ENCODE measurements at places on chromosomes 2 and 18. TPM values are rescaled to one million over a fixed set of nuclear protein-coding genes. Genes with fewer than 3 reads are reported as not detected.
A peak's percentile ranks its signal among the peaks of the same experiment; 100 is the strongest.

- H3K4me1 ChIP-seq: no peaks in the 10 kb centered on the region
- DNase-seq: no peak
- no peaks in the 10 kb centered on the region for H3K27me3 ChIP-seq
These were observed 1.4 kb downstream of the CEP76 start for GRCh38 chr18:12701161-12701560.

- DNase-seq: no peak
- no peak overlapping the region for H3K27ac ChIP-seq
- no peaks in the 10 kb centered on the region for H3K4me1 ChIP-seq
- H3K27me3 ChIP-seq: peaks cover 16% of the 10 kb centered on the region
- no peaks in the 10 kb centered on the region for H3K36me3 ChIP-seq
These were observed 18.2 kb upstream of the BOK start for GRCh38 chr2:241540401-241540770.

DNA sequence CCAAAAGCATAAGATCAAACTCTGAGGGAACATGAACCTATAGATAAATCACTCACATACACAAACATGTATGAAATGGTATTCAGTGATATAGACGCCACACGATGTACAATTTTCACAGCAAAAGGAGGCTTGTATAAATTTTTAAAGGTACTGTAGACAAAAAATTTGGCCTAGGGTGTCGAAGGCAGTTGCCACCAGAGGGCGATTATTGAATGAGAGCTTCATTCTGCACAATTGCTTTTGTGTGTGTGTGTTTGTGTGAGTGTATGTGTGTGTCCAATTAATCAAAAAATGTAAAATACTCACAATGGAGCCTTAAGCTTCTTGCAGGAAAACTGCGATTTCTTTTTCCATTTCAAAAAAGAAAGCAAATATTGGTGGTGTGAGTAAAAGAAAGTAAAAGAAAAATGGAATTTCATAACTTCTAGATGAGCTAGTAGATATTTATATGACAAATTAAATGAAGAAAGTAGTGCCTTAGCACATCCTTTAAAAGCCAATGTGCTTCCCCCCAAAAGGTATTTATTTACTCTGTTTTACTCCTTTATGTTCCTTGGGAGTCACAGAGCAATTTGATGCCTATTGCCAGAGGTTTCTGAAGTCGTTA is 800.1 kb downstream of the SATB2 start:
- no peak overlapping the region for H3K4me3 ChIP-seq
- no peak overlapping the region for H3K27ac ChIP-seq
- DNase-seq: no peak
- H3K4me1 ChIP-seq: no peaks in the 10 kb centered on the region
- no peaks in the 10 kb centered on the region for H3K36me3 ChIP-seq

GRCh38 chr2:158760887-158761286 is 34.2 kb upstream of the DAPL1 start:
- peaks cover 3% of the 10 kb centered on the region for H3K4me1 ChIP-seq
- H3K27ac ChIP-seq: no peak overlapping the region
- H3K36me3 ChIP-seq: no peaks in the 10 kb centered on the region
- no peak for DNase-seq

GRCh38 chr2:30486655-30487054 is 39.6 kb downstream of the LCLAT1 start:
- H3K36me3 ChIP-seq: no peaks in the 10 kb centered on the region
- no peak overlapping the region for H3K4me3 ChIP-seq
- H3K4me1 ChIP-seq: no peaks in the 10 kb centered on the region
- no peak overlapping the region for H3K27ac ChIP-seq
- no peak for DNase-seq

RTP5 gene
- not detected for total RNA-seq

DNA sequence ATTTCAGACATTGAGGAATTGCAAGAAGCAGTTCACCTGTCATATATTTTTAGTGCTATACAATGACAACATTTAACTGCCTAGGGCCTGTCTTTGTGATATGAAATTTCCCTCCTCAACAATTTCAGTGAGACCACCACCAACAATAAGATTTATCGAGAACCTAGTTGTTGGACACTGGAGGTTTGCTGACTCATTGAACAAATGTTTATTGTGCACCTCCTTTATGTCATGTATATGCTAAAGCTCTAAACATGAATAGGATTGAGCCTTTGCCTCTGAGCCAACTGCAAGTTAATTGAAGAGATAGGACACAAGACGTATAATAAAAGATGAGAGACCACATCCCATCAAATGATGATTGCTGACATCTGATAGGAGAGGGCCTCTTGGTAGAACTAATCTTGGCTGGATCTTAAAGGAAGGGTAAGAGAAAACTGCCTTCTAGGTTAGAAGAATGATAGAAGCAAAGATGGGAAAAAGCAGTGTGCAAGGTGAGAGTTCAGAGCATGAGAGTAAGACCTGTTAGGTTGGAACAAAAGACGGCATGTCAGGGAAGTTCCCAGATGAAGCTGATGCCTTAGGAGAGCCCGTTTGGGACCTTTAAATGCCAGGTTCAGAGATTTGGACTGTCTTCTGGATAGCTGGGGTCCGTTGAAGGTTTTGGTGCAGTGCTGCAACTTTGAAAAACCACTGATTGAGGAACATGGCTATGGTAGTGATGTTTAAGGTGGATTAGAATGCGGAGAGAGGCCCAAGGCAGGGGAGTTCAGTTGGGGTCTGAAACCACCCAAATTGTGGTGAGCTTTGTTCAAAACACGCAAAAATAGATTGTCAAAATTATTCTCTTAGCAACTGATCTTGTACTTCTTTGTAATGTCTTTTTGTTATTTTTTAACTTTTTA is 133.0 kb upstream of the EML6 start:
- H3K4me1 ChIP-seq: peaks cover 16% of the 10 kb centered on the region
- no peak overlapping the region for H3K4me3 ChIP-seq
- H3K36me3 ChIP-seq: peaks cover 4% of the 10 kb centered on the region
- H3K27ac ChIP-seq: no peak overlapping the region
- no peaks in the 10 kb centered on the region for H3K27me3 ChIP-seq

MREG gene
- total RNA-seq: 21.8 TPM

CYP27A1 gene
- total RNA-seq: 3.1 TPM

DNA sequence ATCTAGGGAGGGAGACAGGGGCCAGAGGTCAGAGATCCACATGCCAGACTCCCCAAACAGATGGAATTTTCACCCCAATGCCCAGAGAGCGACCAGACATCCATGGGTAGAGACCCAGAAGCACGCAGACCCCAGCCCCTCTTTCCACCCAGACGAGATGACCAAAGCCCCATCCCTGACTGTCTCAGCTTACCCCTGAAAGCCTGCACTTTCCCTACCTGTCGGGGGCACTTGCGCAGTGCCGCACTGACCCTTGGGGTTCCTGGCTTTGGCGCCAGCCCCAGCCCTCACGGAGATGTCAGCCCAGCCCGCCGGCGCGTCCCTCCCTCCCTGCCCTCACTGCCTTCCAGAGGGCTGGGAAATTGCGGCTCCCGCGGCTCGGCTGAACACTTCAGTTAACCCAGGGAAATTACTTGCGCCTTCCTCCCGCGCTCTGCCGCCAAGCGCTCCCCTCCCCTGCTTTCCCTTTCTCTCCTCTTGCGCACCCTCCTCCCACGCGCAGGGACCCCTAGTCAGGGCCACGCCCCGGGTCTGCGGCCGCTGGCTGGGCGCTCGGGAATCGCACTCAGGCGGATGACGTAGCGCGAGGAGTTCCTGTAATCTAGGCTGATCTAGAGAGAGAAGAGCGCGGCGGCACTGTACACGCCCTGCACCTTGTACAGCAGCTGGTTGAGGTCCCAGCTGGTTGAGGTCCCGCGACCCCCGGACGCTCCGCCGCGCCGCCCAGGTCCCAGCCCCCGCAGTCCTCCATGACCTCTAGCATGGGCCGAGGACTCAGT is 12.0 kb downstream of the ALPG start:
- H3K27ac ChIP-seq: no peak overlapping the region
- H3K36me3 ChIP-seq: peaks cover 75% of the 10 kb centered on the region
- DNase-seq: no peak
- peak overlapping the region; percentile 83 for H3K4me3 ChIP-seq
- peaks cover 2% of the 10 kb centered on the region for H3K4me1 ChIP-seq
- H3K27me3 ChIP-seq: peaks cover 28% of the 10 kb centered on the region

DNA sequence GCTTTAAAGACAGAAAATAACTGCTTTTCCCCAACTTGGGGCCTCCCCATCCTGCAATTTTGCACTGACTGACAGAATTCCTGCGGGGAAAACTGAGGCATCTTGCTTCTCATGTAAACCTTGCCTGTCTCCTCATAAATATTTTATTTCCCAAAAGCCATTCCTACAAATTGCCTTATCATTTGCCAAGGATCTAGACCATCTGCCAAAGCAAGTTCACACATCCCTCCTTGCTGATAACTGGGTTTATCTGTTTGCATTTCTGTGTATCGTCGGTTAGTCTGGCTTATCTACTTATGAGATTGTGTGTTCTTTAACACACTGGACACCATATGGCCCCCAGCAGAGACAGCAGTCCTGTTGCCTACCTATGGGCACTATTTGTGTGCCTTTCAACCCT is 3.0 kb upstream of the CNGA3 start:
- no peaks in the 10 kb centered on the region for H3K4me1 ChIP-seq
- no peak overlapping the region for H3K27ac ChIP-seq
- no peak for DNase-seq
- peaks cover 36% of the 10 kb centered on the region for H3K27me3 ChIP-seq
- H3K4me3 ChIP-seq: no peak overlapping the region

- H3K4me1 ChIP-seq: no peaks in the 10 kb centered on the region
- H3K27ac ChIP-seq: no peak overlapping the region
- no peaks in the 10 kb centered on the region for H3K36me3 ChIP-seq
- no peaks in the 10 kb centered on the region for H3K27me3 ChIP-seq
- DNase-seq: no peak
These were observed 133.5 kb upstream of the SLC14A2 start for GRCh38 chr18:45481821-45482220.

DNA sequence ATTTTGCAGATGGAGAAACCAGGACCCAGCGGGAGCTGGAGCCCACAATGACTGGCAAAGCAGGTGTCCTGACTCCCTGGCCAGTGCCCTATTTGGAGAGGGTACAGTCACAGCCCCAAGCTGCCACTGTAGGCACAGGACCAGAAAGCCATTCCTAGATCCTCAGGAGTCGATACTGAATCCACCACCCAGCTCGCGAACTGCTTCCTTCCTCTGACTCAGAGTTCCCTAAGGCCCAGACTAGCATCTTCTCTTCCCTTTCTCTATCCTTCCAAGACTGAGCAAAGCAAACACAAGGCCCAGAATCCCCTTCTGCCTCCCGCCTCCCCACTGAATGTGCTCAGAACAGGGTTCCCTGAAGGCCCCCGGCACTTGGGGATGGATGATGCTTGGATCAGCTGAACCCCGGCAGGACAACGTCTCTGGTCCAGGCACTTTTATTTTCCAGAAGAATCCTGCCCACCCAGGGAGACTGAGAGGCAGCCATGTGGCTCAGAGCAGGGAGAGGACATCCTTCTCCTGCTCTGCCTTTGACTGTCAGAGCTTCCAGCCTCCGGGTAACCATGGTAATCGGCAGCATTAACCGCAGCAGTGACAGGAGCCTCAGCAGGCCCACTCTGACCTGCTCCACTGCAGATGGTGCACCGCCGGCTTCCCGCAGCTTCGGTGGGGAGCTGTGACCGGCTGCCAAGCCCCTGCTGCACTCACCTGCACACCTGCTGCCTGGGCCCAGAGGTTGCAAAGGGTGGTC is 34.8 kb upstream of the KLHL29 start:
- no peaks in the 10 kb centered on the region for H3K4me1 ChIP-seq
- H3K36me3 ChIP-seq: no peaks in the 10 kb centered on the region
- no peak for DNase-seq
- no peaks in the 10 kb centered on the region for H3K27me3 ChIP-seq

DNA sequence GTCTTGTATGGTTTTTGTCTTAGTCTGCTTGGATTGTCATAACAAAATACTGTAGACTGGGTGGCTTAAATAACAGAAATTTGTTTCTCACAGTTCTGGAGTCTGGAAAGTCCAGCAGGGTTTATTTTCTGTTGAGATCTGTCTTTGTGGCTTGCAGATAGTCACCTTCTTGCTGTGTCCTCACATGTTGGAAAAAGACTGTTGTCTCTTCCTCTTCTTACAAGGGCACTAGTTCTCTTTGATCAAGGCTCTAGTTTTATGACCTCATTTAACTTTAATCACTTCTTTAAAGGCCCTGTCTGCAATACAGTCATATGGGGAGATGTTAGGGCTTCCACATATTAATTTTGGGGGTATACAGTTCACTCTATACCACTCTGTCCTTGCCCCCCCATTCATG is 56.5 kb downstream of the NBEAL1 start:
- H3K27me3 ChIP-seq: no peaks in the 10 kb centered on the region
- H3K36me3 ChIP-seq: peaks cover 15% of the 10 kb centered on the region
- no peak for DNase-seq
- H3K4me3 ChIP-seq: no peak overlapping the region
- H3K27ac ChIP-seq: no peak overlapping the region

FKBP1B gene
- 59.7 TPM for total RNA-seq

DNA sequence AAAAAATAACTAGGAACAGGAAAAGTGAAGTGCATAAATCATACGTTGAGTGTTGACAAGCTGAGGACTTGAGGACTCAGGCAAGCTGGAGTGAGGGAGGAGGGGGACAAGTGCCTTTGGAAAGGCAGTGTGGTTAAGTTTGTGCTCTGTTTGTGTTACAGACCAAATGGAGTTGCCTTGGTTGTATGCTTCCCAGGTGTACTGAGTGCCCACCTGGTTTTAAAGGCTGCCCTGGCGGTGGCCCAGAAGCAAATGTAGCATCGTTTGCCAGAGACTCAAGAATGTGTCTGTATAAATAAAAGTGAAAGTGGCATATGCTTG is 240.9 kb downstream of the PRKCE start:
- H3K4me3 ChIP-seq: no peak overlapping the region
- no peaks in the 10 kb centered on the region for H3K27me3 ChIP-seq
- H3K4me1 ChIP-seq: no peaks in the 10 kb centered on the region
- no peak for DNase-seq
- no peaks in the 10 kb centered on the region for H3K36me3 ChIP-seq
- H3K27ac ChIP-seq: no peak overlapping the region

- no peak overlapping the region for H3K4me3 ChIP-seq
- H3K4me1 ChIP-seq: no peaks in the 10 kb centered on the region
- DNase-seq: no peak
- H3K27ac ChIP-seq: no peak overlapping the region
- H3K27me3 ChIP-seq: no peaks in the 10 kb centered on the region
- H3K36me3 ChIP-seq: peaks cover 3% of the 10 kb centered on the region
These were observed 94.8 kb upstream of the CXCR4 start for GRCh38 chr2:136212426-136213378.

NOSTRIN gene
- not detected for total RNA-seq

IL1RN gene
- total RNA-seq: not detected

- no peak overlapping the region for H3K4me3 ChIP-seq
- DNase-seq: no peak
- no peaks in the 10 kb centered on the region for H3K36me3 ChIP-seq
- no peak overlapping the region for H3K27ac ChIP-seq
- no peaks in the 10 kb centered on the region for H3K4me1 ChIP-seq
These were observed 21.9 kb downstream of the PPP3R1 start for GRCh38 chr2:68230241-68231060.

GRCh38 chr2:27251766-27252165 is 11.1 kb downstream of the SLC30A3 start:
- no peak overlapping the region for H3K4me3 ChIP-seq
- no peaks in the 10 kb centered on the region for H3K27me3 ChIP-seq
- no peaks in the 10 kb centered on the region for H3K4me1 ChIP-seq
- H3K36me3 ChIP-seq: no peaks in the 10 kb centered on the region
- no peak for DNase-seq

GRCh38 chr18:63195326-63196159 is 124.0 kb downstream of the BCL2 start:
- no peaks in the 10 kb centered on the region for H3K36me3 ChIP-seq
- no peak overlapping the region for H3K4me3 ChIP-seq
- no peaks in the 10 kb centered on the region for H3K4me1 ChIP-seq
- DNase-seq: no peak
- H3K27ac ChIP-seq: no peak overlapping the region

SERPINB11 gene
- total RNA-seq: not detected

GRCh38 chr2:48316753-48317750 is 212.9 kb upstream of the STON1 start:
- no peak overlapping the region for H3K27ac ChIP-seq
- H3K36me3 ChIP-seq: no peaks in the 10 kb centered on the region
- H3K4me3 ChIP-seq: peak overlapping the region; percentile 56
- no peaks in the 10 kb centered on the region for H3K4me1 ChIP-seq
